ENCODE measurements at places on chromosomes 3 and 15. TPM values are rescaled to one million over a fixed set of nuclear protein-coding genes. Genes with fewer than 3 reads are reported as not detected.

The CELSR3 gene
- total RNA-seq: 0.20 TPM

The CFAP100 gene
- total RNA-seq: not detected

The DNAH1 gene
- 2.5 TPM for total RNA-seq

The SAXO2 gene
- 0.11 TPM for total RNA-seq

The B2M gene
- total RNA-seq: 1,552 TPM

The TRIM42 gene
- total RNA-seq: not detected

The CAND2 gene
- total RNA-seq: 3.3 TPM

The SAMD7 gene
- not detected for total RNA-seq

The CCDC13 gene
- total RNA-seq: 0.33 TPM

The SLC12A1 gene
- not detected for total RNA-seq

The NR1I2 gene
- not detected for total RNA-seq

The GOLGA8G gene
- total RNA-seq: not detected

The ALPK3 gene
- 13.5 TPM for total RNA-seq

The GABRA5 gene
- total RNA-seq: not detected

The CHST14 gene
- total RNA-seq: 11.1 TPM

The CFAP20DC gene
- 2.3 TPM for total RNA-seq

The TIGIT gene
- not detected for total RNA-seq

The RNU5B-1 gene
- not detected for total RNA-seq

The NPAP1 gene
- not detected for total RNA-seq

The ADAMTS9 gene
- total RNA-seq: 58.3 TPM

The ENTPD3 gene
- 0.07 TPM for total RNA-seq

The PLCH1 gene
- 0.04 TPM for total RNA-seq

The GUCA1C gene
- total RNA-seq: not detected

The ADGRG7 gene
- not detected for total RNA-seq

The GOLGA8T gene
- total RNA-seq: 0.20 TPM

The SLC51A gene
- not detected for total RNA-seq

The LYZL4 gene
- not detected for total RNA-seq

All from pulmonary artery endothelial cell (primary cell).